ENCODE measurements at places on chromosomes 4 and X.

GRCh38 chr4:140296335-140297220, 76.9 kb upstream of the SCOC start:
- DNase-seq: no peak

DNA sequence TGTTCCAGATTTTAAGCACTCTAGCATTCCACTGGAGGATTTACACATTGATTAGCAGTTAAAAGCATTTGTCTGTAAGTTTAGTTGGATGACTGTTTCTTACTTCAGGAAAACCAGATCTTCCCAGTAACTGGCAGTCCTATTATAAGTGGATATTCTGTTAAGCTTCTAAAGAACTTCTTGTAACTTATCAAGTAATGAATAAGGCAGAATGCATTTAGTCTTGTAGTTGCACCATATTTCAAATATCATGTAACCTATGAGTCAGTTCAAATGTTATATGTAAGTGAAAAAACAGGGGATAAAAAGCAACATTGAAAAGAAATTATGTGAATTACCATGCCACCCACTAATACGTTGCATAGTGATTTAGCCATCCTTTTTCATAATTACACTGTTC, 30.2 kb upstream of the TENM3 start:
- DNase-seq: no peak

- no peak for DNase-seq
Measured at GRCh38 chrX:152614791-152615190, 22.9 kb upstream of the GABRQ start.

DNA sequence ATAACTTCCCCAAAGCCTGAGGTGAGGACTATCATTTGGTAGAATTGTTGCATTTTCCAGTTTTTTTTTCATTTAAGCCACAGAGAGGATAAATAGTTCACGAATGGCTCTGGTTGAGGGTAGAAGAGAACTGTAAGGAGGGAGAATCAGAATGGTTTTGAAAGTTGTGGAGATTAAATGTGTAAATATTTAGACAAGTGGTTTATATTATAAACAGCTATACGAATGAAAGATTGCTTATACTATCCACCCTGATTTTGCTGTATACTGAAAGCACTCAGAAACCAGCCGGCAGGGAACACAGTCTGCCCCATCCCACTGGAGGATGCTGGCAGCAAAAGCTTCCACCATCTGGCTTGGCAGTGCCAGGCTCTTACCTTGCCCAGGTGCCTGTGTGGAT, 341.1 kb downstream of the RAPGEF2 start:
- no peak for DNase-seq

- no peak for DNase-seq
Measured at GRCh38 chrX:17587366-17587765, 149.9 kb upstream of the SCML1 start.

DNA sequence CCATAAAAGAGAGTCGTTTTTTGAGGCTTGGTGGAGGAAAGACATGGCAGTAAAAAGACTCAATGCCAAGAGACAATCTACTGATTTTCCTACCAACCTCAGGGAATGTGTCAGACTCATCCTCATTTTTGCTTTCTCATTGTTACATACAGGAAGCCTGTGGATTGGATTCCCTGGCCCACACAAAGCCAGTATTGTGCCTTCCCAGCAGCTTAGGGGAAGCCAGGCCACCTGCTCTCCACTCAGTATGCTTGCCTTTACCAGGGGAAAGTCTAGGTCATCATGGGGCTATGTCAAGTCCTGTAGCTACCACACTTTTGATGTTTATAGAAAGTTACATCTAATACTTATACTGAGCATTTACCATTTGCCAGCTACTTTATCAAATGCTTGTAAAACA, 11.0 kb downstream of the BMX start:
- DNase-seq: no peak

- peak; percentile 15 for DNase-seq
Measured at GRCh38 chrX:81414630-81415029, 212.7 kb downstream of the SH3BGRL start.

DNA sequence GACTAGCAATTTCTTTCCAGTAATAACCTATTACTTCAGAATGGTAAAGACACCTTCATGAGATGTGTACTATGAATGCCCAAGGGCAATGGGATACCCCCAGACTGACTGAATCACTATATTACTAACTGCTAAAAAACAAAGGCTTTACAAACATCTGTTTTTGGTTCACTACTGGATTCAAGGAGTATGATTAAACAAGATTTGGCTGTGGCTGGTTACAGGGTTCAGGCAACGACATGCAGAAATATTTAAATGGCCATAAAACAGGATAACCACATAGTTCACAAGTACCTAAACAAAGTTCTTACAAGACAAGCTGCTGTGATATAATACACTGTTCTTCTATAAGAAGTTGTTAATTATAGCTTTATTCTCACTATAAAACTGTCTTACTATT, 128.2 kb downstream of the FRYL start:
- DNase-seq: no peak

GRCh38 chrX:74797338-74797887, 127.8 kb downstream of the NEXMIF start:
- DNase-seq: no peak

- DNase-seq: no peak
Measured at GRCh38 chr4:156837625-156838345, 133.8 kb downstream of the PDGFC start.

GRCh38 chr4:183256756-183257385, 63.2 kb downstream of the CLDN22 start:
- peak; percentile 70 for DNase-seq

GRCh38 chr4:17173300-17173699, 274.9 kb upstream of the LDB2 start:
- DNase-seq: peak; percentile 6

- DNase-seq: no peak
Measured at GRCh38 chrX:115649461-115650063, 88.6 kb downstream of the PLS3 start.

DNA sequence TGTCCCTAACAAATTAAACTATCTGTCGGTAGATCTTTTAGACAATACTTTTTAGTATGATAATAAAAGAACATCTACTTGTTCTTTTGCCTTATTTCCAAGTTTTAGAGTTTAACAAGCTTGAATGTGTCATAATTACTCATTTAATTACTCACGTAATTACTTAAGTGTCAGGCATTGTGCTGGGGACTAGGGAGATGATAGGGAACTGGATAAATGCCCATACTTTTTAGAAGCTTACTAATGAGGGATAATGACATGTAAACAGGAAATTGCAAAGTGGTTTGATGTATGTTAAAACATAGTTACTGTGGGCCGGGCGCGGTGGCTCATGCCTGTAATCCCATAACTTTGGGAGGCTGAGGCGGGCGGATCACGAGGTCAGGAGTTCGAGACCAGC, 158.3 kb downstream of the DMD start:
- DNase-seq: no peak

DNA sequence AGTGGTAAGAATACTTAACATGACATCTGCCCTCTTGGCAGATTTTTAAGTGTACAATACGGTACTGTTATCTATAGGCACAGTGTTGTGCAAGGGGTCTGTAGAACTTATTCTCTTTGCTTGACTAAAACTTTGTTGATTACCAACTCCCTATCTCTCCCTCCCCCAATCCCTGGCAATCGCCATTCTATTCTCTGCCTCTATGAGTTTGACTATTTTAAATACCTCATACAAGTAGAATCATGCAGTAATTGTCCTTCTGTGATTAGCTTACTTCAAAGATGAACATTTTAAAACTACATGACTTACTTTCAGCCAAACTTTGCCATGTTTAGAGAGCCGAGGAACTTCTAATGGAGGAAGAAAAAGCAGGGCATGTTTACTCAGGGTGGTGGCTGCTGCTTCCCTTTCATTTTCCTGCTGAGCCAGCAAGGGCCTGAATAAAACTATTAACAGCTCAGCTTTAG, 62.4 kb downstream of the APOO start:
- DNase-seq: no peak

GRCh38 chrX:12751887-12752286, 39.3 kb upstream of the PRPS2 start:
- no peak for DNase-seq

DNA sequence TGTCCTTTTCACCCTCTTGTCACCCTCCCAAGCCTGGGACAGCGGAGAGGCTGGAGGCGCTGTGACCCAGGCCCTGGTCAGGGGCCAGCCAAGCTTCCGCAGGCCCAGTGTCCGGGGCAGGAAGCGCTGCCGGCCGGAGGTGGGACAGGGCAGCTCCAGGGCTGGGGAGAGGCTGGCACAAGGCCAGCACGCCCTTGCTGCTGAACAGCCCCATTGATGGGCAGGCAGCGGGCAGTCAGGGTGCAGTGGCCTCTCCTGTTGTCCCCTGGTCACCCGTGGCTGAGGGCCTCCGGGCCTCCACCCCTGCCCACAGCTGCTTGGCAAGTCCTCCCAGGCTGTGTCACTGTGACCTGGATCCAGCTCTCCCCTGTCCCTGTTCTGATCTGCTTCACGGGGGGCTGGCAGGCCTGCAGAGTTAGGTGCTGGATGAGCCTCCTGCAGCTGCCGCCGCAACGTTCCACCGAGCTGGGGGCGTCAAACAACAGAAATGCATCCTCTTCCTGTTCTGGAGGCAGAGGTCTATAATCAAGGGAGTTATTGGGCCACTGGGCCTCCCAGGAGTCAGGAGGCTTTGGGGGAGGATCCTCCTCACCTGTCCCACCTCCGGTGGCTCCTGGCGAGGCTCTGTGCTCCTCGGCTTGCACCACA, 107.9 kb downstream of the PSAPL1 start:
- no peak for DNase-seq

GRCh38 chr4:110124711-110125110, 73.7 kb downstream of the ELOVL6 start:
- no peak for DNase-seq

- no peak for DNase-seq
Measured at GRCh38 chr4:10159671-10160070, 43.1 kb upstream of the WDR1 start.

DNA sequence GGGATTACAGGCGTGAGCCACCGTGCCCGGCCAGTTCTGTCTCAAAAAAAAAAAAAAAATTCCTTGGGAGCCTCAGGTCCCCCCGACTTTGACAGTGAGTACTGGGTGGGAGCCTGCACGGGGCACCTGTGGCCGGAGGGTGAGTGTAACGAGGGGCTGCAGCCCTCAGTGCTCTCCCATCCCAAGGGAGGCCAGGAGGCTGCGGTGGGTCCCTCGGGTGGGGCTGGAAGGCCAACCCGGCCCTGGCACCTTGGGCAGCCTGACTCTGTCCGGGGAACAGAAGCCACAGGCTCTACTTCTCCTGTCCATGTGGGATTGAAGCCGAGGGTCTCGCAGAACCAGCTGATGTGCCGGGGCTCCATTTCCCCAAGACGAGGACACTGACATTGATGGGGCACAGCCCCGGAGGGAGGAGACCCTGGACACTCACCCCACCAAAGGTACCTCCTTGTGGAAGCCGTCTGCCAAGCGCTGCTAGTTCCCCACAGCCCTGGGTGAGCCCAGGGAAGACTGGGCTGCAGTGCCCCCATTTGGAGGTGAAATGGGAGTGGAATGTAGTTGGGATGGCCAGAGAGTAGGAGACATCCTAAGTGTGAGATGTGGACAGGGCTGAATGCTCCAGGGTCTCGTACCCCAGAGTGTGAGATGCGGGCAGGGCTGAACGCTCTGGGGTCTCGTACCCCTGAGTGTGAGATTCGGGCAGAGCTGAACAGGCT, 2.3 kb upstream of the SLC26A1 start:
- no peak for DNase-seq

- DNase-seq: no peak
Measured at GRCh38 chr4:17029432-17029831, 131.0 kb upstream of the LDB2 start.

- DNase-seq: peak; percentile 24
Measured at GRCh38 chrX:133921764-133922389, 63.5 kb downstream of the GPC3 start.

DNA sequence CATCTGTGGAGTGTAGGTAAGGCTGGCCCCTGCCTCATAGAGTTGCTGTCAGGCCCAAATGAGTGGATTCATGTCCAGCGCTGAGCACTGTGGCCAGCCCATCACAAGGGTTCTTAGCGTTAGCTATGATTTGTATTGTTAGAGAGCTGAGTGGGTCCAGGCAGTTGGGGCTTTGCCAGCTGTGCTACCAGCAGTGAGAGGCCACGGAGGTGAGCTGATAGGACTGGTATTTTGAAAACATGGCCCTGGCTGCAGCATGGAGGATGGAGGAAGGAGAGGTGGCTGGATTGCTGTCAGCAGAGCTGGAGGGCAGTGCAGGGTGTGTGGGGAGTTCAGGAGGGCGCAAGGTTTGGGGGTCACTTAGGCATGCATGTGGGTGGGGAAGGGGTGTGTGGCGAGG, 69.8 kb downstream of the PSAPL1 start:
- no peak for DNase-seq

DNA sequence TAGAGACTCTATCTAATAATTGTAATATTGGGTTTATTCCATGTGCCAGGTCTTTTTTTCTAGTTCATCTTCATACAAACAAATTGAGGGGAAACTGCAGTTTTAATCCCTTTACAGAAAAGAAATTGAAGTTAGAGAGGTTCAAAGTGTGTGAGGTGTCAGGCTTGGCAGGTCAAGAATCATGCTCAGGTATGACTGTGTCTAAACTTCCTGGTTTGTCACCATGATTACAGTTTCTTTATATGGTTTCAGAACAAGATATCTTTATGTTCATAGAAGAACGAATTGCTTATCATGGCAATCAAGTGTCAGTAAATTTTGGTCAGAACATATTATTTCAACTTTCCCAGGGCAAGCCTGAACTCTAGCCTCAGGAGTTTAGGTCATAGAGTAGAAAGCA, 460.4 kb downstream of the RAPGEF2 start:
- no peak for DNase-seq

GRCh38 chr4:25563071-25563564, 92.5 kb upstream of the SLC34A2 start:
- DNase-seq: no peak

GRCh38 chr4:78732332-78733104, 43.6 kb upstream of the BMP2K start:
- no peak for DNase-seq

GRCh38 chrX:6768881-6769280, 234.0 kb upstream of the VCX3A start:
- no peak for DNase-seq

DNA sequence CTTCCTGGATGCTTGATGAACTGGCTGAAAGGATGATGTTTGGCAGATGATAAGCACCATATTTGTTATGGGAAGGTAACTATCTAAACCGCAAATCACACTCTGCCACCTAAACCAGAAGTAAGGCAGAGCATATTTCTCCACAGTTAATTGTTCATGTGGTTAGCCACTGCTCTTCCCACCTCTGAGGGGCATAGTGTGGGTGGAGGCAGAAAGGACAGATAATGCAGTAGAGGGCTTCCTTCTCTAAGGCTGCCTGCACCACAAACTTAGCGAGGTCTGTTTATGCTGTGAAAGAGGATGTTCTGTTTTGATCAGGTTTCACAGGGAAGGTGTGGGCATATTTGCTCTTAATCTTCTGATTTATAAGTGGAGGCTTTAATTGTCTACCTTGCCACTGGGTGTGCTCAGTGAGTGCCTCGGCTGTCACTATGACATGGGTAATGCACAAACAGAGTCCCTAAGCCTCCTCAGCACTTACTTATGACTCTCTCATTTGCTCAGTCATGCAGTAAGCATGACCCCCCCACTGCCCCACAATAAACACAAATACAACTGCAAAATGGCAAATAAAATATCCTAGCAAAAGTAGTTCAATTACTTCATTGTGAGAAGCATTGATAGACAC, 401.0 kb downstream of the TMA16 start:
- no peak for DNase-seq

All from NAMALWA (cell line).